ENCODE measurements at places on chromosomes 12 and 14.

GRCh38 chr12:119229837-119230236, 51.1 kb downstream of the HSPB8 start:
- DNase-seq, result no peak

DNA sequence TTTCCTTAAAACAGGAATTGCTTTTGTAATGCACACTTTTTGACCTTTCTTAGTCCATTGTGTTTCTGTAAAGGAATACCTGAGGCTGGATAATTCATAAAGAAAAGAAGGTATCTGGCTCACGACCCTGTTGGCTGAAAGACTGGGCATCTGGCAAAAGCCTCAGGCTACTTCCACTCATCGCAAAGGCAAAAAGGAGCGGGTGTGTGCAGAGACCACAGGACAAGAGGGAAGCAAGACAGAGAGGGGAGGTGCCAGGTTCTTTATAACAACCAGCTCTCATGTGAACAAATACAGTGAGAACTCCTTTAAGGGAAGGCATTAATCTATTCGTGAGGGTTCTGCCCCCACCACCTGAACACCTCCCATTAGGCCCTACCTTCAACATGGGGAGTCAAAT, 182.1 kb downstream of the C12orf50 start:
- DNase-seq, result no peak

DNA sequence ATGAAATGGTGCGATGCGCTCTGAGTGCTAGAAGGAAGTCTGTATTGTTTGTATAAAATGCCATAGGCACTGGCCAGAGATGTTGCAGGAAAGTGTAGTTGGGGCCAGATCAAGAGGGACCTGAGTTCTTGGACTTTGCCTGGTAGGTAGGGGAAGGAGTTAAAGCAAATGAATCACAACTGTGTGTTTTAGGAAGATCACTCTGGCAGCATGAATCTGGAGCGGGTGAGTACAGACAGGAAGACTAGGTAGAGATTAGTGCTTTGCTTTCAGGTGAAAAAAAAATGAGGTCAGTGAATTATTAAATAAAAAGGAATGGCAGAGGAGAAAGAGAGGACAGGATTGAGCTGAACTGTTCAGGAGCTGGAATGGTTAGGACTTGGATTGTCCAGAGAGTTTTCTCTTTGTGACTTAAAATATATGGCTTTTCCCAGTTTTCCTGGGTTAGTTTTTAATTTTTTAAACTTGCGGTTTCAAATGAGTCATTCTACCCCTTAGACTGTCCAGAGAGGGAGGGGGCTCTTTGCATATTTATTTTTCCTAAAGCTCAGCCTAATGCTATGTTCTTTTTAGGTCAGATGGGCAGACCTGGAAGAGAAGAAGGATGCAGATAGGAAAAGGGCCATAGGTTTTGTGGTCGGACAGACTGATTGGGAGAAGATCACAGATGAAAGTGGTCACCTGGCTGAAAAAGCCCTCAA, 41.1 kb downstream of the PROX2 start:
- DNase-seq, result no peak

GRCh38 chr12:62536546-62536945, 69.9 kb downstream of the MON2 start:
- no peak for DNase-seq

DNA sequence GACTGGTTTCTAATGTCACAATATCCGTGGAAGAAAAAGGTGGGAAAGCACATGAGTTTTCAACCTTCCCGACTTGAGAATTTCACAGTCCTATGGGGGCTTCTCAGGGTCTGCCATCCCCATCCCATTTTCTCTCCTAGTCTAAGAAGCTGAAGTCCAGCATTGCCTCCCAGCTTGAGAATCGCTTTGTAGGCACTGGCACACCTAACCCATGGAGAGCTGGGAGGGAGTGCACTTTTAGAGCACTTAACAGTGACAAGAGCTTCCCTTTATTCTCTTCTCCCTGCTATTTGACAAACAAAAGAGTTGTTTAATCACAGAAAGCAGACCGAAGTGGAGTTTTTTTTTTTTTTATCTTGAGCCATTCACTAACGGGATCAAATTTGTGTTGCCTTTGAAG, 22.8 kb upstream of the SRRM4 start:
- no peak for DNase-seq

DNA sequence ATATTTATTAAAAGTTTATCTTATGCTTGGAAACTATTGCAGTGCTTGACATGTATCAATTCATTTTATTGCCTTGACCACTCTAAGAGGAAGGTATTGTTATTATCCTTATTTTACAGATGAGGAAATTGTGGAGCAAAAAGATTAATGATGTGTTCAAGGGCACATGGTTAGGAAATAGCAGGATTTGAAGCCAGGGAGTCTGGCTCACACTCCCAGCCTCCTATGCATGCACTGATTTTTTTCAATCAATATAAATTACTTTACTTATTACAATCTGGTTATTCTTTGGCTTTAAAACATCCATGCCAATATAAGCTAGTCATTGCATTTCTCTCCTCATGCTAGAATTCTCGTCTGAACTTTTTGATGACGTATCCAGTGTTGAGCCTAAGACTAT, 94.2 kb upstream of the TBX5 start:
- DNase-seq, result no peak

DNA sequence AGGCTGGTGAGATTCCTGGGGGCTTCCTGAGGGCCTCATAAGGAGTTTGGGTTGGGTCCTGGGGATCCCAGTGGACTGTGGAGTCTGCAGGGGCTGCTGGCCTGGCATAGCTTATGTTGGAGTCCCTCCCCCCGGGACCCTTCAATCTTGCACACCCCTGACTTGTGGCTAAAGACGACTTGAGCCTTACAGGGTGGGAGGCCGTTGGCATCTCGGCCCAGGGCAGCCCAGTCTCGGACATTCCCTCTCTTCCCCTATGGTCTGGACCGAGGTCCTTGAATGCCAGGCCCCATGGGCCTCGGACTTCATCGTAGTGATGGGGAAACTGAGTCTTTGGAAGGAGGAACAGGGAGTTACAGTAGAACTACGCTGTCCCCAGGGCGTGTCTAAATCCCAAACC, 12.5 kb downstream of the RTL1 start:
- DNase-seq, result no peak

- no peak for DNase-seq
These were observed 6.7 kb upstream of the FAM222A start for GRCh38 chr12:109706747-109707469.

GRCh38 chr12:104752016-104752415, 206.1 kb downstream of the SLC41A2 start:
- DNase-seq, result no peak

GRCh38 chr12:63822352-63822751, 22.1 kb upstream of the SRGAP1 start:
- no peak for DNase-seq

Data from activated naive CD8-positive, alpha-beta T cell treated with anti-CD3 and anti-CD28 coated beads, Interleukin-2, amount 50 U/mL, for 16 hours (primary cell).